Fibroblast of skin of right biceps (primary cell): ENCODE measurements at places on chromosomes 12 and 14.

- DNase-seq, result no peak
Measured at GRCh38 chr14:60641742-60642269, 7.5 kb downstream of the SIX1 start.

DNA sequence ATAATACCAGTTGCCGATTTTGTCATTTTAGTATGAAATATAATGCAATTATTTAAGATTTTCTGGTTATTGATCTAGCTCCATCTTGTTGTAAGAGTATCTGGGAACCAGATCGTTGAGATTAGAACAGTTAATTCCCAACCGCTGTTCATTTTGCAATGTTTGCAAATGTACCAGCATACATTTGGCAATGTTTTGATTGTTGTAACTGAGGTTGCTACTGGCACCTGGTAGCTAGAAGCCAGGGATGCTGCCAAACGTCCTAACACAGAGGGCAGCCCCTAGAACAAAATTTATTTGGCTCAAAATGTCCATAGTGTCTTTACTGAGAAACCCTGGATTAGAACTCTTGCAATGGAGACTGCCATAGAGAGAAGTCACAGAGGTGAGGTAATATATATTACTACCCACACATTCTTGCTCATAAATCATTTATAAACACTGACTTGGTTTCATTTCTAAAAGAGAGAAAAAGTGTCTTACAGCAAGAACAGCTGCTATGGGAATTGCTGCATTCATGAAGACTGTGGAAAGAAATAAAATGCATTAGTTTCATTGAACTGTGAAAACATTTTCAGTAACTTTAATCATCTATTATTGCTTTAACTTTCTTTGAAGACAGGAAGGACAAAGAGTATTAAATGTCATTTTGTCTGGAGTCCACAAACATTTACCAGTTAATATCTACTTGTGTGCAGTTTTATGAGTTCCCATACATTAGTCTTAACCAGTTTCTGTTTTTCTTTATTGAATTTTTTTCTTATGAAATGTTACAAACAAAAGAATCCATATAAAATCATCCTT lies 46.2 kb downstream of the ABCC9 start:
- no peak for DNase-seq

- DNase-seq, result no peak
Measured at GRCh38 chr12:132163041-132163910, 19.0 kb downstream of the NOC4L start.

- DNase-seq, result no peak
Measured at GRCh38 chr14:95495538-95496025, 20.9 kb downstream of the SYNE3 start.
